ENCODE measurements at places on chromosomes 6 and 20.

GRCh38 chr6:5403609-5404008 lies 142.3 kb downstream of the FARS2 start:
- DNase-seq = peak; percentile 25

DNA sequence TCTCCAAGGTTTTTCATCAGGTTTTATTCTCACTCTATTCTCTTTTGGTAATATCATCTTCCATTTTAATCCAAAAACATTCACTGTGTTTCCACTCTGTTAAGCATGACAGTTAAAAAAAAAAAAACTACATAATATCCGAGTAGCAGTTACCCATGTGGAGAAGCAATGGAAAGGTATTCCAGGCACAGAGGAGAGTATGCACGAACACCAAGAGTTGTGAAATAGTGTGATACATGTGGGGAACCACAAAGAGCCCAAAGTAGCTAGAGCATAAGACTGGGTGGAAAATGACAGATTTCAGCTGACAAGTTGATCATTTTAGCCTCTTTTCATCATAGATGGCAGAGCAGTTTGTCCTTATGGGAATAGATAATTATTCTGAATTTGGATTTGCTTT lies 19.9 kb upstream of the FBXL4 start:
- DNase-seq = peak; percentile 29

- DNase-seq = no peak
Observed at GRCh38 chr6:55388211-55388610, 60.9 kb downstream of the GFRAL start.

- no peak for DNase-seq
Observed at GRCh38 chr6:15090145-15090579, 155.7 kb upstream of the JARID2 start.

DNA sequence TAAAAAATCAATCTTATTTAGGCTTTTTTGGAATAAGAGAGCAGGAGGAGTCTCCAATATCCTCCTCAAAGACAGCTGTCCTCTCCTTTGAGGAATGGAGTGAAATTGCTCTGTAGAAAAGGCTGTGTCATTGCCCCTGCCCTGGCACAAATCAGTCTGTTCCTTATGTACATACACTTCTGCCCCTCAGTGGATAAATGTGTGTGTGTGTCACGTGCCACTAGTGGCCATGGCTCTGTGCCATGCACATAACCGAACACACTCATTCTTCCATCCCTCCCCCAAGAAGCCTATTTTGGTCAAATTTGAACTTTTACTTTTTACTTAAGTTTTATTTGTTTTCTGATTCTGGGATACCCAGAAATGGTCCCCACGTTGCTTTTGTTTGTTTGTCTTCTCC lies 49.2 kb downstream of the ANKS1A start:
- DNase-seq = no peak

DNA sequence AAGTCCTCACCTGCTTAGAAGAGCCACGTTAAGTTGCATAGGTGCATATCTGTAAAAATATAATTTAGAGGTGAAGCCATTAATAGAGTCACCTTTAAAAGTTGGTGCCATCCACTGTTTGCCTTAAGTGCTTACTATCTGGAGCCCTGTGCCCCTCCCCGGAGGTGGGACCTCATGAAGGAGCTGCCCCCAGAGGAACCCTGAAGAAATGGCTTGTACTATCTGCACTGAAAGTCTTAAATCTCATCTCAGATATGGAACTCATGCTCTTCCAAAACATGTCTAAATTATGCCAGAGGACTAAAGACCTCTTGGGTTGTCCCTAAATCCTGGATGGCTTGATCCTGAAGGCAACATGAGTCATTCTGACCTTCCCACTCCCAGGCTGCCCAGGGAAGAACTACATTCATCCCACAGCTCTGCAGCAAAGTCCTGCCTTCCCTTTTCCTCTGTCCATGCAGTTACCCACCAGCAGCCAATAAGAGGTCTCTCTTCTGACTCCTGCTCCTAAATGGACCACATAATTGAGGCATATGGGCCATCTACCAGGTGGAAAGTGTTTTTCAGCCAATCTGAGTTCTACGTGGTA lies 85.3 kb downstream of the ASXL1 start:
- DNase-seq = no peak

DNA sequence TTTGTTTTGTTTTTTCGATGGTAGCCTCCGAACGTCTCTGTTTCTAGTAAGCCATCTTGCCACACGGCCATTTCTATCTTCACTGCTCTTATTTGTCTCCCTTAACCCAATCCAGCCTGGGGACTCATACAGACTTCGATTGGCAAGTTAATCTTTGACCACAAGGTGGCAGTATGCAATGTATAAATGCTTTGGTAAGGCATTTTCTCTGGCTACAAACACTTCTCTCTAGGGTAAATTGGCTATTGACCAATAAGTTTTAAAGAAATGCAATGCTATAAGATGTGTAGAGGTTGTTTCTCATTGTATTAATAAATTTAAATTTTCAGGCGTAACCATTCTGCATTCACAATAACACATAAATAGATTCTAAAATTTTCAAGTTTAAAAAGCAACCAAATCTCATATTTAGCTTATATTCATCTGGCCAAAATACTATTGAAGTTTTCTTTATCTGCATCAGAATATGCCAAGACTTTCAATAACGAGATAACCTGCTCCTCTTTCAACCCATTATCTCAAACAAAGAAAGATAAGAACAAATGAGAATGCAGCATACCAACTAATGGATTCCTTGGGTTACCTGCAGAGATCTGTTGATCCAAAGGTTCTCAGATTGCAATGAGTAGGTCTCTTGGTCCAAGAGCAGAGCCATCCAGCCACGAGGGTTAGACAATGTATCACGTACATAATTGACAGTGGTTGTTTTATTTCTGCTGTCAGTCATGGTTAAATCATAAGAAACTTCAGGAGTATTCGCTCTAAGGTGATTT lies 231.9 kb downstream of the PKHD1 start:
- DNase-seq = peak; percentile 68

DNA sequence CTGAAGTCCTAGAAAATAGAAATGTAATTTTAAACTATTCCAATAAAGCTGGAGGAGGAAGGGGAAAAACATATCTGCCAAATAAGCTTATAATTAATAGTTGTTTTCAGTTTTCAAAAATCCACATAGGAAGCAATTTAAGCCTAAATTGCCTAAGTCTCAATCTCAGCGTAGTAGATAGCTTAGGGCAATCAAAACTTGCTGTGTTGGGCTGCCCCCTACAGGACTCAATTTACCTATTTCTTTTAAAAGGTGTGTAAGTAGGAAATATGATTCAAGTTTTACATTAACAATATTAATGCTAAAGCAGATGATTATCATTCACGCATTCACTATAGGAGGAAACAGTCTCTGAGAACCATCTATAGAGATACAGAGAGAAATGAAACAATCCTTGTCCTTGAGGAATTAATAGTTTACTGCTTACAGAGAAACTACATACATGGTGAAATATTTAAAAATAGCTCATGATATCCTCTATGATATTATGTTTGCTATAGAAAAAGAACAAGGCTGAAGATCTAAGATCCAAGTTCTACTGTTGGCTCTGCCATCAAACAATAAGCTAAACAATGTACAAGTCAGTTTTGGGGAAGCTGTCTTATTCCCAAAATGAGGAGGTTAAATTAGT lies 102.1 kb downstream of the ATG5 start:
- DNase-seq = peak; percentile 67

DNA sequence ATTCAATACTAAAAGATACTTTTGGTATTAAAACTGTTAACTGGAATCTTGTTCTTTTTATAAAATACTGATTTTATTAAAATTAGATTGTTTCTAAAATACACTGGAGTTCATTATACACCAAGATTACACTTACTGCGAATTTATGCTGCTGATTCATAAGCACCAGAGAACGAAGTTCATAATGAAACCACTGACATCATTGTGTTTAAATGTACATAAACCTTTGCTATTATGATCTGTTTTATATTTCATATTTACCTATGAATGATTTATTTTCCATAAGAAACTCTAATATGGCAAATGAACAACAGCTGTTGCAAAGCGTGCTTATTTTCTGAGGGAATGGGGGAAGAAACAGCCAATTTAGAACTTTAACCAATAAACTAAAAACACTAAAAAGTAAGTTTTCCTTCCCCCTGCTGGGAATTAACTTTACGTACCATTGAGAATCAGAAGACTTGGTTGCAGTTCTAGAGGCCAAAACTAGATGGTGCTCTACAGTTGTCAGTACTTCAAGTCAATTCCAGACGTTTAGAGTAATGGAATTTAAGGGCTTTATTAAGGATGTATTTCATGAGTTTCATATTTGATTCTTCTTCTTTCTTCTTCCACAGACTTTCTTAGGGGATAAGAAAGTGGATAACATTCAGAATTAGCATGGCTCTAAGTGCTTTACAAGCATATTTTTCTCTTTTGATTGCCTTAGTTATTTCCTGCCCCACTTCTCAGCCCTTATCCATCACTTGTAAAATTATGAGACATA lies 30.8 kb upstream of the COL19A1 start:
- DNase-seq = peak; percentile 65

- DNase-seq = no peak
Observed at GRCh38 chr6:30573113-30573512, 1.9 kb downstream of the ABCF1 start.

DNA sequence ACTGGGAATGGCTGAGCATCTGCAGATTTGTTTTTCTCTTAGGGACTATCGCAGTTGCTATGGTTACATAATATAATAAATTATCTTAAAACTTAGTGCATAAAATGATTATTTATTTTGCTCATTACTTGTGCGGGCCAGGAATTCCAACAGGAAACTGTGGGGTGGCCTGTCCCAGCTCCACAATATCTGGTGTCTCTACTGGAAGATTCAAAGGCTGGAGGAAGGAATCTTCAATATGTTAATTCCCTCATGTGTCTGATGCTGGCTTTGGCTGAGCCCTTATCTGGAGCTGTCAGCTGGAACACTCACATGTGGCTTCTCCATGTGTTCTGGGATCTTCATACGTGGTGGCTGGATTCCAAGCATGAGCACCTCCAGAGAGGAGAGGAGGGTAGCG lies 23.9 kb upstream of the B3GAT2 start:
- no peak for DNase-seq

- DNase-seq = no peak
Observed at GRCh38 chr6:93932175-93932574, 512.8 kb upstream of the EPHA7 start.

DNA sequence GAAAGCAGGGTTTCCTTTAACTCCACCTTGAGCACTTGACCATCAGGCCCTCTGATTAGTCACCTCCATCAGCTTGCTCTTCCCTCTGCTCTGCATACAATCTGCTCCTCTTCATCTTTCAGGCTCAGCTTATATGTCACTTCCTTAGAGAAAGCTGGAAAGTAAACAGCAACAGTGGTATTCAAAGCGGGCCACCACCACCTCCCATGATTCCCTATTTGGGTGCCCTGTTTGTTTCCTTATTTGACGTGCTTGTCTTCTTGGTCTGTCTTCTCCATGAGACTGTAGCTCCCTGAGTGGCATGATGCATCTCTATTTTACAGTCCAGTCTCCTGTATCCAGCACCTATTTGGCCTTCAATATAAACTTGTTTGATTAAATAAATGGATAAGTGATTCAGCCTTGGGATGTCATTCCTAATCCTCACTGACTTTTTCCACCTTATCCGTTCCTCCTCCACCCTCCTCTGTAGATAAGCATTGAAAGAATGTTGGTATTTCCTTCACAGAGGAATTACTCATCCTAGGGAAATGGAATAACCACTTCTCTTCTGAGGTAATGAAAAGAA lies 102.8 kb upstream of the SGK1 start:
- peak; percentile 93 for DNase-seq

GRCh38 chr6:15572296-15573016 lies 90.4 kb downstream of the DTNBP1 start:
- no peak for DNase-seq

DNA sequence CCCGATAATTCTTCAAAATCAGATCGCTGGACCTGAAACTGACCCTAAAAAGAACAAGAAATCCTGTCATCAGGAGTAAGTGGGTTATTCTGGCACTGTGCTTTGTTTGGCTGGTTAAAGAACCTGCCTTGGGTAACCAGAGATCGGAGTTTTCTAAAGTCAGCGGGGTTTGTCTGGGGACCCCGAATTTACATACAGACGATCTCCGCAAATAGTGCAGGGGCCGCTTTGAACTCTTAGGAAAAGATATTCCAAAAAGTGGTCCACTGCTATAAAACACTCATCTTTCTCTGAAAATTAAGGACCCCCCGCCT lies 33.0 kb upstream of the BTN3A2 start:
- no peak for DNase-seq

DNA sequence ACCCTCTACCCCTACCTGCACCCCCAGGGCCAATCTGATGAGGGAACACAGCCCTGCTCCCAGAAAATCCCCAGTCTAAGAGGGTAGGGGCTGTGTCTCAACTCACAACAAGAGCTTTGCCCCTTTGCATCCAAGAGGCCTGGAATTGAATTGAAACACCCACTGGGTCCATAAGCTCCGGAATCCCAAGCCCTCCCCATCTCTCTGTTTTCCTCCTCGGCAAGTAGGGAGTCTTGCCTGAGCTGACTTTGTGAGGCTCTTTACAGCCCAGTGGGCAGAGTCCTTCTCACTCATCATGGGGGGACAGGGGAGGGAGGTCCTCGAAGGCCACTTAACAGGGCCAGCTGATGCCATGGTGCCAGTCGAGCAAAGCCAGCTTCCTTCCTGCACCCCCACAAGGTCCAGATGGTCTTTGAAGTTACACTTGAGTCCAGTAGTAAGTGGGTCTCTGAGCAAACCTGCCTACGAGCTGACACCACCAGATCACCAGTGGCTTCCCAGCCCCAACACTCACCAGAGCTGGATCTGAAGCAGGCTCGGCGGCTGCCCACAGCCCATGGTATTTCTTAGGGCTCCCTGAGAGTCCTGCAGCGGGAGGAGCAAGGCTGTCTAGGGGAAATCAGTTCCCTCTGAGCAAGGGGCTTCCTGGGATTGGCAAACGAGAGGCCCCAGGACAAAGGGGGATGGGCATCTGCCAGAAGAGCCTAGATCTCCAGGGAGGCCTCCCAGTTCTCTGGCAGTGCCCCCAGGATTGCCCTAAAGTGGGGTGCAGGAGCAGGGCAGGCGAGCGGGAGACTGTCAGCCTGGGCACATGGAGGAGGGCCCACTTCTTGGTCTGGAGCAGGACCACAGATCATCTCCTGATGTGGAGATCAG lies 144.5 kb downstream of the VEGFA start:
- DNase-seq = no peak

GRCh38 chr6:143754204-143754603 lies 76.4 kb downstream of the PHACTR2 start:
- DNase-seq = no peak

- peak; percentile 52 for DNase-seq
Observed at GRCh38 chr20:9329355-9330101, 184.9 kb upstream of the LAMP5 start.

Data from kidney tubule cell (primary cell).